ENCODE measurements at places on chromosomes 3 and 15.

GRCh38 chr3:106328224-106328623, 459.4 kb upstream of the CBLB start:
- H3K4me1 ChIP-seq = peaks cover 14% of the 10 kb centered on the region
- H3K27ac ChIP-seq = no peak overlapping the region
- H3K27me3 ChIP-seq = no peaks in the 10 kb centered on the region
- H3K4me3 ChIP-seq = no peak overlapping the region
- no peak for DNase-seq
- no peaks in the 10 kb centered on the region for H3K36me3 ChIP-seq

GRCh38 chr3:168141405-168141998, 45.8 kb upstream of the GOLIM4 start:
- no peaks in the 10 kb centered on the region for H3K36me3 ChIP-seq
- H3K4me3 ChIP-seq = no peak overlapping the region
- no peak for DNase-seq
- no peaks in the 10 kb centered on the region for H3K4me1 ChIP-seq
- H3K27me3 ChIP-seq = no peaks in the 10 kb centered on the region

DNA sequence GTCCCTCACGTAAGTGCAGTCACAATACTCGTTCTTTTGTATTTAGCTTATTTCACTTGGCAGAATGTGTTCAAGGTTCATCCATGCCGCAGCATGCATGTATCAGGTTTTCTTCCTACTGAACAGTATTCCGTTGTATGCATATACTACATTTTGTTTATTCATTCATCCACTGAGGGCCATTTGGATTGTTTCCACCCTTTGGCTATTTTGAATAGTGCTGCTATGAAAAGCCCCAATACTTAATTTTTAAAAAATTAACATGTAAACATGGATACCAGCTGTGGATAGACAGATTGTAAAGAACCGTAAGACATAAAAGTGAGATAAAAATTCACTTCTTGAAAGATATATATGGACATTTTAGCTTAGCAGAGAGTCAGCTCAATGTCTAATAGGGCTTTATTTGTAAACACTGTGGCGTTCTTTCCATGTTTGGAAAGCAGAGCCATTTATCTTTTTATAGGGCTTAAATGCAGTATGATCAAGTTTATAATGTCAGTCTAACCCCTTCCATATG, 115.9 kb downstream of the VPS8 start:
- no peak overlapping the region for H3K4me3 ChIP-seq
- no peaks in the 10 kb centered on the region for H3K27me3 ChIP-seq
- no peak for DNase-seq
- no peaks in the 10 kb centered on the region for H3K4me1 ChIP-seq
- H3K27ac ChIP-seq = no peak overlapping the region

GRCh38 chr3:138842483-138843188, 7.9 kb upstream of the PIK3CB start:
- DNase-seq = no peak
- H3K27ac ChIP-seq = no peak overlapping the region
- H3K36me3 ChIP-seq = no peaks in the 10 kb centered on the region
- no peaks in the 10 kb centered on the region for H3K4me1 ChIP-seq
- H3K4me3 ChIP-seq = no peak overlapping the region

- peaks cover 24% of the 10 kb centered on the region for H3K4me1 ChIP-seq
- no peak for DNase-seq
- H3K27ac ChIP-seq = no peak overlapping the region
- H3K4me3 ChIP-seq = no peak overlapping the region
Observed at GRCh38 chr15:69064649-69065048, 50.2 kb downstream of the NOX5 start.

- no peaks in the 10 kb centered on the region for H3K36me3 ChIP-seq
- H3K27me3 ChIP-seq = no peaks in the 10 kb centered on the region
- no peak overlapping the region for H3K4me3 ChIP-seq
Observed at GRCh38 chr15:73781038-73781925, 28.1 kb upstream of the INSYN1 start.

DNA sequence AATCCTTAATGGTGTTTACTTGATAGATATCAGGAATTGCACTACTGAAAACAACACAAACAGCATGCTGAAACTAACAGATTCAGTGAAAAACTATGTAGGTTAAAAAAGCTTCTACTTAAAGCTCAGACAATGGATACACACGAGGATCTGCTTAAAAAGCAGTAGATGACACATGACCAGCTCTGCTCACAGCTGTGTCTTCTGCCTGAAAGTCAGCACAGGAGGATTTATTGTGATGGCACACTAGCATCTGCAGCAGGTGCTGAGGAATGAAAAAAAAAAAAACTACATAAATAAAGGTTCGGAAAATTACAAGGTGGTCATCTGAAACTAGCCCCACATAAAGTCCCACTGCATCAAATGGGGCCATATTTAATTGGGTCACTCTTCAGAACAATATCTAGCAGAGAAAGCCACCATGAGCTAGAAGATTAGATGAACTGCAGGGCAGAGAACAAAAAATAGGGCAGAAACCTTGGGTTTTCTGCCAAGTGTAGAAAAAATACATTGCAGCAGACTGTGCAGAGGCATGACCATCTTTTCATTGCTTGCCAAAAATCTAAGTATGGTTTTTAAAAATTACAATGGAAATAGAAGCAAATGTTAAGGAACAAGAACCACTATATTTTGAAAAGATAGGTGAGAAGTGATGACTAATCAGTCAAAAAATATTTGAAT, 13.2 kb upstream of the GOLM2 start:
- no peak overlapping the region for H3K4me3 ChIP-seq
- H3K4me1 ChIP-seq = no peaks in the 10 kb centered on the region
- no peak overlapping the region for H3K27ac ChIP-seq
- DNase-seq = no peak

DNA sequence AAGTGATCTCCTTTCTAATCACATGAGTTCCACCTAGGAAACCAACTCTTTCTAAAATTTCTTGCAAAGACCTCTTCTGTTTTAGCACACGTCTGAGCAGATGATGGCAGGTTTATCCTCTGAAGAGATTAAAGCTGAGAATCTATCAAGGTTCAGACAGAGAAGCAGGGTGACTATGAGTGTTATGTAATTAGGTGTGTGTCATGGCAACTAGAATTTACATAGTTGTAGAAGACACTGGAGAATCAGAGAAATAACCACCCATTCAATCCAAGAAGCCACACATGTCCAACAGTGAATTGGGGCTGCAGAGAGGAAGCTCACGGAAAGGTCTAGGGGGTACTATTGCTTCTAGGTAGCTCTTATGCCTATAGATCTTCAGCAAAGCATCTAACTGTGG, 600.5 kb downstream of the PYDC2 start:
- DNase-seq = no peak
- H3K27me3 ChIP-seq = no peaks in the 10 kb centered on the region
- H3K4me3 ChIP-seq = no peak overlapping the region

DNA sequence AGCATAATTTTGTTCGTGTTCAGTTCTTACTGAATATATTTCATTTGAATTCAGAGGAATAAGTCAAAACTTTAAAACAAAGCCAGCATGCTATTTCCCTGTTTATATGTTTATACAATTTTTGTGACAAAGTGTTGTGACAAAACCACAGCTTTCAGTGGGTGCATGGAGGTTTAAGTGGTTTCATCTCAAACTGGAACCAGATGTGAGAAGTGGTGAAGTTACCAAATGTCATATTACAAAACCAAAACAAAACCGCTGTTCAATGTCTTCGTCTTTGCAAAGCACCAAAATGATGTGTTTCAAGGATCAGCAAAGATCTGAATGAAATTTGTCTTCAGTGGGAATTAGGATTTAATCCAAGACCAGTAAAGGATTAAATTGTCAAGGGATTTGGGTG, 59.3 kb upstream of the OSTN start:
- no peaks in the 10 kb centered on the region for H3K4me1 ChIP-seq
- DNase-seq = no peak
- no peak overlapping the region for H3K27ac ChIP-seq
- no peaks in the 10 kb centered on the region for H3K27me3 ChIP-seq
- H3K4me3 ChIP-seq = no peak overlapping the region
- H3K36me3 ChIP-seq = no peaks in the 10 kb centered on the region

- no peak overlapping the region for H3K27ac ChIP-seq
- no peaks in the 10 kb centered on the region for H3K4me1 ChIP-seq
- no peaks in the 10 kb centered on the region for H3K27me3 ChIP-seq
- no peaks in the 10 kb centered on the region for H3K36me3 ChIP-seq
- H3K4me3 ChIP-seq = no peak overlapping the region
Observed at GRCh38 chr15:98786717-98787116, 138.4 kb downstream of the IGF1R start.

GRCh38 chr15:80811781-80812315, 32.7 kb downstream of the CEMIP start:
- H3K27ac ChIP-seq = no peak overlapping the region
- H3K4me3 ChIP-seq = no peak overlapping the region

GRCh38 chr15:96234109-96234892, 96.2 kb upstream of the NR2F2 start:
- no peaks in the 10 kb centered on the region for H3K4me1 ChIP-seq
- no peak for DNase-seq
- no peak overlapping the region for H3K27ac ChIP-seq
- H3K27me3 ChIP-seq = no peaks in the 10 kb centered on the region

DNA sequence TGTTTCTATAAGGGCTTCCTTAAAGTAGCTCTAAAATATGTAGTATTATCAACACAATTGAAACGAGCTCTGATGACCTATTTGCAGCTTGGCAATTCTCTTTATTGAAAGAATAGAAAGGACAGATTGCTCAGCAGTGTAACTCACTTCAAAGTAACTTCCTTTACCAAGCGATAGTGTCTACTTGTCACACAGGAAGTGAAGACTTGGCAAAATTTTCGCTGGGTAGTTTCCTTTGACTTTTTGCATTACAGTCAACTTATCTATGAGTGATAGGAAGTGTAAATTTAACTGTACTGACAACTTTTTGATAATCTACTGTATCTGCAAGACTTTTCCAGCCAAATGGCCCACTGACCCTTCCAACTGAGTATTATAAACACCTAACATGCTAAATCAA, 22.8 kb downstream of the SLC9A9 start:
- H3K27ac ChIP-seq = no peak overlapping the region
- H3K36me3 ChIP-seq = no peaks in the 10 kb centered on the region
- no peak overlapping the region for H3K4me3 ChIP-seq
- DNase-seq = peak; percentile 35

DNA sequence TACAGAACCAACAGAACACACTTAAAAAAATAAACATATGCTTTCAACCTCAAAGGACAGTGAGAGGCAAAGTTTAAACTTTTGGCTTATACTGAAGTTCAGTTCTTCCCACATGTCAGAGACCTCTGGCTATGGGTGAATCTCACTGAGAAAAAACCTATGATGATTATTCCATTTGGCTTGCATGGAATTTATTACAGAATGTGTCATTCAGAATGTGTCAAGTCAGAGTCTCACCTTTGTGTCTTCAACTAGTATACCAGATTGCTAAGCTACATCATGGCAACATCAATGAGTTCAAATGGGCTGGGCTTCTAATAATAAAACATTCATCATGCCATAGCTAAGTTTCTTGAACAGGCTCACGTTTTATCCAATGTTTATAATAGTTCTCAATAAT, 987.0 kb downstream of the NTRK3 start:
- no peak for DNase-seq
- no peak overlapping the region for H3K4me3 ChIP-seq
- no peaks in the 10 kb centered on the region for H3K36me3 ChIP-seq
- no peak overlapping the region for H3K27ac ChIP-seq
- H3K27me3 ChIP-seq = no peaks in the 10 kb centered on the region
- no peaks in the 10 kb centered on the region for H3K4me1 ChIP-seq

DNA sequence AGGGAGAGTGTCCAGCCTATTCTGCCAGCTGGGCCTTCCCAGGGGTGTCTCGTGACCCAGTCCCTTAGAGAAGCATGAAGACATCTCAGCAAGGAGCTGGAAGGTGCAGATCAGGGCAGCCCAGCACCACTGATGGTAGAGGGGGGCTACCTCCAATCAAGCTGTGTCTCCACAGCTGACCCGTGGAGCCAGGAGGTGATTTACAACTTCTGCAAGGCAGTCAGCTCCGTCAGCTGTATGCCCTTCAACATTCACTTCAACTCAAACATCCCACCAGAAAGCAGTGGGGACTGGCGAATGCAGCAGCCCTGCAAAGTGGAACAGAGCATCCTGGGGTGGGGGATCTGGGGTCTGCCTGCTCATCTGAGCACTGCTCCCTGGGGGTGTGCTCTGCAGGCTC, 32.6 kb upstream of the FRG2C start:
- no peaks in the 10 kb centered on the region for H3K4me1 ChIP-seq
- no peak overlapping the region for H3K4me3 ChIP-seq
- H3K27me3 ChIP-seq = no peaks in the 10 kb centered on the region
- H3K27ac ChIP-seq = no peak overlapping the region

GRCh38 chr3:36446276-36446675, 66.0 kb downstream of the STAC start:
- no peaks in the 10 kb centered on the region for H3K27me3 ChIP-seq
- H3K4me3 ChIP-seq = no peak overlapping the region
- H3K4me1 ChIP-seq = no peaks in the 10 kb centered on the region
- H3K27ac ChIP-seq = no peak overlapping the region
- no peak for DNase-seq

- no peak overlapping the region for H3K4me3 ChIP-seq
- no peaks in the 10 kb centered on the region for H3K27me3 ChIP-seq
- peaks cover 15% of the 10 kb centered on the region for H3K4me1 ChIP-seq
- DNase-seq = no peak
- H3K27ac ChIP-seq = no peak overlapping the region
Observed at GRCh38 chr15:82300883-82301282, 38.3 kb downstream of the SAXO2 start.

DNA sequence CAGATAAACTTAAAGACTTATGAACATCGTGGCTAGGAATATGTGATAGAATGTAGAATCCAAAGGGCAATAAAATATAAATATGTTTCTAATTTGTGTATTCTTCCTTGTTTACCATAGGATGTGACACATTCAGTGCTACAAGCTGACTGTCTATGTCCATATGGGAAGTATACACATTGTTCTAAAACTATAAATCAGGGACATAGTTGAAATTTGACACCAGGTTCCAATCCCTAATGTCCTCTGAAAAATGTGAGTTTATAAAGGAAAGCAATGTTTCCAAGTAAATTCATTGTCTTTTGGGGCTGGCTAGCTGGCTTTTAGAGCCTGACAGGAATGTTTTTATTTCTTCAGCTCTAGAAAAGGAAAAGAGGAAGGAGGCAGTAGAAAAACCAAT, 273.6 kb downstream of the CNTN4 start:
- H3K4me1 ChIP-seq = no peaks in the 10 kb centered on the region
- H3K27me3 ChIP-seq = no peaks in the 10 kb centered on the region
- no peak overlapping the region for H3K27ac ChIP-seq

DNA sequence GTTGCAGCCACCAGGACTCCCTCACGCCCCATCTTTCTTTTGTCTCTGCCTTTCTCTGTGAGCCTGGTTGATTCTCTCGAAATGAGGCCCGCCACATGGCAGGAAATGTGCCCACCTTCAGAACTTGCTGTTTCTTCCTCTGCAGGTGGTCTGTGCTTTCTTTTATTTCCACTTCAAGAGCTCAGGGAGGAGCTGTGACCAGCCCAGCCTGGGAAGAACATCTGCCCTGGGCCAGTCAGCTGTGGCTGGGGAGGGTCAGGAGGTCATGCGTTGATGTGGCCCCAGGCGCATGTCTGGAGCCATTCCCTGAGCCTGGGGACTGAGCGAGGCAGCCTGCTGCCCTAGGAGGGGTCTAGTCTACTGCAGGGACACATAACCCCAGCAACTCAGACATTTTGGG, 8.0 kb downstream of the FBLN2 start:
- H3K27me3 ChIP-seq = no peaks in the 10 kb centered on the region
- no peaks in the 10 kb centered on the region for H3K4me1 ChIP-seq
- DNase-seq = no peak
- H3K27ac ChIP-seq = no peak overlapping the region
- H3K4me3 ChIP-seq = no peak overlapping the region
- no peaks in the 10 kb centered on the region for H3K36me3 ChIP-seq

GRCh38 chr3:44913868-44914468, 39.6 kb downstream of the TGM4 start:
- no peaks in the 10 kb centered on the region for H3K4me1 ChIP-seq
- no peaks in the 10 kb centered on the region for H3K36me3 ChIP-seq
- no peak overlapping the region for H3K4me3 ChIP-seq
- H3K27ac ChIP-seq = no peak overlapping the region
- no peaks in the 10 kb centered on the region for H3K27me3 ChIP-seq

All from CD4-positive, alpha-beta memory T cell (primary cell).